Muscle of arm (tissue), 14 donors: ENCODE measurements at places on chromosomes 13 and 19.

GRCh38 chr19:35266520-35267352 lies 2.0 kb upstream of the USF2 start:
- DNase-seq, result no peak

GRCh38 chr19:45152504-45153338 lies 8.1 kb downstream of the NKPD1 start:
- DNase-seq, result peak; percentile 39

GRCh38 chr19:4583961-4584669 lies 24.6 kb upstream of the SEMA6B start:
- peak; percentile 46 for DNase-seq

DNA sequence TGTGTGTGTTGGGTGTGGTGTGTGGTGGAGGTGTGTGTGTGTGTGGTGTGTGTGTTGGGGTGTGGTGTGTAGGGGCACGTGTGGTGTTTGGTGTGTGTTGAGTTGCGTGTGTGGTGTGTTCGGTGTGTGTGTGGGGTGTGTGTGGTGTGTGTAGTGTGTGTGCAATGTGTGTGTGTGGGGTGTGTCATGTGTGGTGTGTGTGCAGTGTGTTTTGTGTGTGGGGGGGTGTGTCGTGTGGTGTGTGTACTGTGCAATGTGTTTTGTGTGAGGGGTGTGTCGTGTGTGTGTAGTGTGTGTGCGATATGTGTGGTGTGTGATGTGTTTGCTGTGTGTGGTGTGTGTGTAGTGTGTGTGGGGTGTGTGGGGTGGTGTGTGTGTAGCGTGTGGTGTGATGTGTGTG lies 6.0 kb upstream of the KPTN start:
- no peak for DNase-seq

- DNase-seq, result no peak
Observed at GRCh38 chr13:111506125-111506524, 185.7 kb downstream of the TEX29 start.

GRCh38 chr19:16274447-16274846 lies 50.2 kb upstream of the KLF2 start:
- DNase-seq, result no peak

GRCh38 chr13:42001580-42001979 lies 40.7 kb upstream of the VWA8 start:
- DNase-seq, result peak; percentile 4

DNA sequence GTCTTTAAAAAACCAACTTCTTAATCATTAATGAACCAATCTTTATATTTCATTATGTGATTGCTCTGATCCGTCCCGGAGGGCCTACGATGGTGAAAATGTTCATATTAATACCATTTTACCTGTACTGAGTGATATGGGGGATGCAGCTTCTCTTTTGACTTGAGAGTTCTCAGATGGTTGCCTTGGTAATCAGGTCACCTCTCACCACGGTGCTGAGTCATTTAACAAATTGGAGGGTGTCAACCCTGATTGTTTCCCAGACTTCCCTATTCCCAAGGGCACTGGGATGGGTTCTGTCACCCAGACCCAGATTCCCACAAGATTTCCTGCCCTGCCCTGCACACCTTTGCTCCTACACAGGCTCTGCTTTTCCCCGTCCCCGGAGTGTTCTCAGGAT lies 128.5 kb upstream of the TMTC4 start:
- DNase-seq, result no peak

- DNase-seq, result peak; percentile 84
Observed at GRCh38 chr13:30307194-30307970, at the start of gene KATNAL1. KATNAL1 (minus strand) TSS chr13:30307551; CDS start chr13:30283777, 23,774 bp downstream.
